ENCODE measurements at places on chromosomes 2 and 18. TPM values are rescaled to one million over a fixed set of nuclear protein-coding genes. Genes with fewer than 3 reads are reported as not detected.

GALNT5 gene
- under 0.01 TPM for total RNA-seq

IL1R2 gene
- not detected for total RNA-seq

SIX2 gene
- total RNA-seq, result 0.25 TPM

PHLPP1 gene
- total RNA-seq, result 17.0 TPM

DYSF gene
- 1.5 TPM for total RNA-seq

SCLY gene
- 7.6 TPM for total RNA-seq

IL36RN gene
- not detected for total RNA-seq

ADGRF3 gene
- total RNA-seq, result under 0.01 TPM

MAB21L4 gene
- total RNA-seq, result not detected

TIA1 gene
- total RNA-seq, result 290 TPM

SRD5A2 gene
- under 0.01 TPM for total RNA-seq

CXCR1 gene
- total RNA-seq, result not detected

TFCP2L1 gene
- total RNA-seq, result under 0.01 TPM

UGT1A6 gene
- not detected for total RNA-seq

ZSWIM2 gene
- total RNA-seq, result 0.49 TPM

ALK gene
- 0.98 TPM for total RNA-seq

DES gene
- 0.49 TPM for total RNA-seq

COL6A3 gene
- total RNA-seq, result 20.4 TPM

CRACDL gene
- total RNA-seq, result 1.2 TPM

TRABD2A gene
- total RNA-seq, result under 0.01 TPM

LOXL3 gene
- 11.1 TPM for total RNA-seq

TIGD1 gene
- 8.9 TPM for total RNA-seq

TNS1 gene
- total RNA-seq, result 7.1 TPM

CD8A gene
- 2.0 TPM for total RNA-seq

KIF5C gene
- total RNA-seq, result 366 TPM

CHRND gene
- not detected for total RNA-seq

NIFK gene
- total RNA-seq, result 34.9 TPM

TSPYL6 gene
- under 0.01 TPM for total RNA-seq

ACADL gene
- total RNA-seq, result 4.7 TPM

ERFE gene
- total RNA-seq, result 0.74 TPM

ASPRV1 gene
- 1.7 TPM for total RNA-seq

KCNG2 gene
- 0.25 TPM for total RNA-seq

FNDC4 gene
- total RNA-seq, result 47.9 TPM

NPAS2 gene
- 6.9 TPM for total RNA-seq

SPR gene
- 1.2 TPM for total RNA-seq

FAM110C gene
- 7.4 TPM for total RNA-seq

RAX gene
- not detected for total RNA-seq

MBP gene
- total RNA-seq, result 10.1 TPM

ACVR1C gene
- 4.2 TPM for total RNA-seq

PDE1A gene
- 41.8 TPM for total RNA-seq

KIAA2012 gene
- total RNA-seq, result 0.98 TPM

TMEM247 gene
- total RNA-seq, result not detected

KCTD1 gene
- total RNA-seq, result 20.4 TPM

OSR1 gene
- total RNA-seq, result 1.7 TPM

LIPG gene
- total RNA-seq, result 11.8 TPM

HOXD3 gene
- total RNA-seq, result not detected

SERPINB4 gene
- not detected for total RNA-seq

SLC8A1 gene
- 109 TPM for total RNA-seq

PRKAG3 gene
- not detected for total RNA-seq

TNP1 gene
- total RNA-seq, result not detected

GPR45 gene
- total RNA-seq, result 1.7 TPM

MRO gene
- 0.74 TPM for total RNA-seq

ARHGAP28 gene
- total RNA-seq, result 16.2 TPM

ICA1L gene
- total RNA-seq, result 99.8 TPM

FZD7 gene
- total RNA-seq, result 5.4 TPM

CHCHD5 gene
- total RNA-seq, result 5.4 TPM

FBLN7 gene
- 2.5 TPM for total RNA-seq
